ENCODE measurements at places on chromosomes 16 and 17.

GRCh38 chr17:81931189-81931556 is 3.6 kb upstream of the MAFG start:
- DNase-seq: no peak

DNA sequence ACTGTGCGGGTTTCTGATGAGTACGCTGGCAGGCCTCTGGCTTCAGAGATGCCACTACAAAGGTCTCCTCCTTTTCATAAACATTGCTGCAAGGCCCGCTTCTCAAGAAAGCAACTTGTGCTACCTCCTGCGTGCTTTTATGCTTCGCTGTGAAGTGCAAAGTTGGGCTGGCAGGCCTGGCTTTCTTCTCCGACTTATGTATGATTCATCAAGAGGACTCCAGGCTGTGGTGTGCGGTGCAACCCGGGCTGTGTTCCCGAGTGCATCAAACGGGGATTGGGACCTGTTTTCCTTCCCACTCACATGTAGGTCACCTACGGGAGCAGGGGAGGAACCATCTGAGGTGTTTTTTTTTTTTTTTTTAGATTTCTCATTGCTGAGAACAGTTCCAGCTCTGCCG is 534.1 kb downstream of the WWOX start:
- no peak for DNase-seq

DNA sequence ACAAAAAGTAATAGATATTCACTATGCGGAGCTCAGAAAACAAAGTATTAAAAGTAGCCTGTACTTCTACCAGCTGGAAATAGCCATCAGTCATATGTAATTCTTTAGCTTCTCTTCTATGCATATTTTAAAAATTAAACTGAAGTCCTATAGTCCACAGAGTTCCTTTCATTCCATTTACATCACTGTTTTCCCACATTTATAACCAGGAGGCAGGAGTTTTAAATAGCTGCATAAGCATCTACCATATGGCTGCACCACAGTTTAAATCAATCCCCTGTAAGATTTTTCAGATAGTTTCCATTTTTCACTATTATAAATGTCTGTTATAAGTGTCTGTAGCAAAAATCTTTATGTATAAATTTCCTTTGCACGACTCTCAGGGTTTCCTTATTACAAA is 45.1 kb downstream of the ZFHX3 start:
- DNase-seq: no peak

DNA sequence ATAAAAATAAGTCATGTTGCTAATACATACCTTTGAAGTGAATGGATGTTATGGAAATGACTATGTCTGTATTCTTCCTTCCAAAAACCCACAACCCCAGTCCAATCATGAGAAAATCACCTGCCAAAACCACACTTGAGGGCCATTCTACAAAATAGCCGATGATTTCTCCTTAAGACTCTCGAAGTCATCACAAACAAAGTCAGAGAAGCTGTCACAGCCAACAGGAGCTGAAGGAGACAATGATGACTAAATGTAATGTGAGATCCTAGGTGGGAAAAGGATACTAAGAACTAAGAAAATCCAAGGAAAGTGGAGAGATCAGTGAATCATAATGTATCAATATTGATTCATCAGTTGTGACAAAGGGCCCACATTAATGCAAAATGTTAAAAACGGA is 432.9 kb upstream of the DYNLRB2 start:
- DNase-seq: no peak

DNA sequence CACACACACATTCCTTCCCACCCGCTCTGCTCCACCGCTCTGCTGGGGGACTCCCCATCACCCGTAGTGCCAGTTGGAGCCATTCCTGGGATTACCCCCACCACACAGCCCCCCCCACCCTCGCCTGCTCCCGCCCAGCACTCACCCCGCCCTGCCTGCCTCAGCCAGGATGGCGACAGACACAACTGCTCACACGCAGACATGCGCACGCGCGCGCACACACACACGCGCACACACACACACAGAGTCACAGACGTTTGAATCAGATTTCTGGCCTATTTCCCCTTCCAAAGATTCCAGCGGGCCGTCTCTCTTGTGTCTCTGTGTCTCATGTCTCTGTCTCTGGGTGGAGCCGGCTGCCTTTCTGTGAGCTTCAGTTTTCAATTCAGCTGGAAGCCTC is 4.4 kb downstream of the CACNA1G start:
- DNase-seq: no peak

DNA sequence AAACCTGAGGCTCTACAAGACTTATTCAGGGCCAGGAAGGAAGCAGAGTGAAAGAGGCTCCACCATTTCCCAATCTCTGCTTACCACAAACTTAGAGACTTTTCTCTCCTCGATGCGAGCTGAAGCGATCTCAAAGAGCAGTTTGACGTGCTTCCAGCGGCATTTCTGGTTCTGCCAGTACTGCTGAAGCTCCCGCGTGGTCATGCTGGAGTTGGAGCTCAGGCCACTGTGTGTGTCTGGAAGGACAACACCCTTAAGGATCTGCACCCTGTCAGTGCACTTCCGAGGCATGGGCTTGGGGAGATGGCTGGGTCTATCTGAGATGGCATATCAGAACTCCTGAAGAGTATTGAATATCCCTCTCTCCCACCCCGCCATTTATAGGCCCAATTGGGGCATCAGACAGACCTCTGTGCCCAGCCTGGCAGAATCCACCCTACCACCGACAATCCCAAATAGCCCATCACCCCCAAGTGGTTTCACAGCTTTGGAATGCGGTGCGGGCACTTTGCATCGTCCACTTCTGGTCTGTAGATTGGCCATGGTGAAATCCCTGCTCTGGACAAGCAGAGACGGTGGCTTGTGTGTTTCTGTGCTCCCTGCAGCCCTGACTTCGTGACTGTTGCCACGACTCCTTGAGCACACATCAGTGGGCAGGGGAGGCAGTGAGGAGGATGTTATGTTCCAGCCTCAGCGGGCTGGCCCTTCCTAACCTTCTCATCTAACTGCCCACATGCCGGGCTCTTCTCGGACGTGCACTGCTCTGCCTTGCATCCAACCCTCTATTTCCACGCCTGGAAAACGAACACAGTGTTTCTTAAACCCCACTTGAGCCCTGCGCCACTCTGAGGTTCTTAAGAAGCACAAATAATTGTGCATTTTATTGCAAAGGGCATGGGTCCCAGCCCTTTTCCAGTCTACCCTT is 5.2 kb downstream of the SNX20 start:
- DNase-seq: no peak

- DNase-seq: no peak
These were observed 161.4 kb upstream of the C16orf82 start for GRCh38 chr16:26905336-26905735.
